ENCODE measurements at places on chromosomes 7 and 10.

DNA sequence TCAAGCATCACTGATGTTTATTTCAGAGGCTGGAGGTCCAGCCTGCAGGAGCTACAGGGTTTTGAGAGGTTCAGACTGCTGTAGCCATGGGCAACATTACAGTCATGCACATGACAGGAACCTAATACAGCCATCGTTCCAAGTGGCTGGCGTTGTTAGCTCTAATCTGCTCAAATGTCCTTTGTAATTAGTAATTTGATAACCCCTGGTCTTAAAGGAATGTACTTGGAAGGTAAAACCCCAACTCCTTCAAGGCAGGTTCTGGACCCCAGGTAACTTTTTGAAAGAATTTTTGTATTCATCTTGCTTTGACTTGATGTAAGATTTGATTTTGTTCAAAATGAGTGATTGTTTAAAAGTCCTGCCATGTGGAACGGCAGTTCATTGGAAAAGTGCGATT is 34.7 kb upstream of the FOXI2 start:
- DNase-seq: no peak

DNA sequence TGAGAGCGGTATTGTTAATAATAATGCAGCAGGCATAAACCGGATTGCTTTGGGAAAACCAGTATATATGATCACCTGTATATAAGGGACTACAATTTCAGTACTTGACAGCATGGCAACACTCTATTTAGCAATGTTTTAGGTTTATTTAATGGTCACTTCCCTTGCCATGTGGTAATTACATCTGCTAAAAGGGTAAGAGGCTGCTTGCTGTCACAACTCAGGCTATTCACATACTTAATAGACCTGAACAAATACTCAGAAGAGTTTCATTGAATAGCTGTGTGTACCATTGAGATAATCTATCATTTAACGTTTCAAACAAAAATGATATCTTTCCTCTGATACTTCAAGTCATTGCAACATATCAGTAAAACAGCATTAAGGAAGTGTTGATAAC is 90.1 kb downstream of the PCDH15 start:
- no peak for DNase-seq

DNA sequence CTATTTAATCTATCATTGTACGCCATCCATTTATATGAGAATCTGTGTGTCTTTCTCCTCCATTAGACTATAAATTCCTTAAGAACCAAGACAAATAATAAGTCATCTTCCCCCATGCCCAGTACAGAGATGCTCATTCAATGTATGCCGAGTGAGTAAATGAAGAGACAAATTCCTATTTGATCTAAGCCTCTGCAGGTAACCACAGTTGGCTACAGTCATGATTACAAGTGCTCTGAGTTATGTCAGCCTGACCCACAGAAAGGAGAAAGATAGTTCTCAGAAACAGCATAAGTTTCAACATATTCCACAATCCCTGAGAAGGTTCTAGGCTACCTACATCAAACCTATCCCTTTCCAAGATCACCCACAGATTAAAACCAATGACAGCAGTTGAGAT is 46.1 kb downstream of the MPP7 start:
- DNase-seq: no peak

DNA sequence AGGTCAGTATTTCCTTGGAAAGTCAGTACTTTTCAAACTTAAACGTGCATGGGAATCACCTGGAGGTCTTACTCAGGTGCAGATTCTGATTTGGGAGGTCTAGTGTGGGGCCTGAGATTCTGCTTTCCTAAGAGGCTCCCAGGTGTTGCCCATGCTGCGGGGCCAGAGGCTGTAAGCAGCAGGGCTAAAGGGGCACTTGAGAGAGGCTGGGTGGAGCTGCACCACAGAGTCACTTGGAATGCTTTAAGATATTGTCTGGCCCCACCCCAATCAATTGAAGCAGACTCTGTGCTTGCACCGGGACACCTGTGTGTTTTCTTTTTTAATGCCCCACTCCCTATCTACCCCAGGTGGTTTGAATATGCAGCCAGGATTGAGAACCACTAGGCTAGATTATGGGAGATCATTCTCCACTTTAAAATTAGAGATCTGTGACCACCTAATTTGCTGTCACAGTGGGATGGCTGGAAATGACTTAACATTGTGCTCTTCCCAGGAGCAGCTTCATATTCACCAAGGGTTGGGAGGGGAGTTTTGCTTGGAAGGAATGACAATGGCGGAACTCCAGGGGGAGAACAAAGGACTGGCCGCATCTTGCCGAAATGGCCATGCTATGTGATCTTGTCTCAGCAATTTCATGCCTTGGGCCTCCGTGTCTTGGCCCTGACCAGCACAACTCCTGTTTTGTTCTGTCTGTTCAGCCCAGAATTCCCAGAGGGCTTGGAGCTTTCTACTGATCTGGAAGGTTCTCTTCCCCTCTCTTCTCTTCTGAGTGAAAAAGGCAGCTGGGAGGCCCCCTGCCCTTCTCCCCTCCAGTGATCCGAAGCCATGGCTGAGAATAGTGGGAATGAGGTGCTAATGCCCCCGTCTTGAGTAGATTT is 80.2 kb downstream of the FAM241B start:
- no peak for DNase-seq

- DNase-seq: no peak
These were observed 10.2 kb downstream of the PRSS1 start for GRCh38 chr7:142759433-142759832.

DNA sequence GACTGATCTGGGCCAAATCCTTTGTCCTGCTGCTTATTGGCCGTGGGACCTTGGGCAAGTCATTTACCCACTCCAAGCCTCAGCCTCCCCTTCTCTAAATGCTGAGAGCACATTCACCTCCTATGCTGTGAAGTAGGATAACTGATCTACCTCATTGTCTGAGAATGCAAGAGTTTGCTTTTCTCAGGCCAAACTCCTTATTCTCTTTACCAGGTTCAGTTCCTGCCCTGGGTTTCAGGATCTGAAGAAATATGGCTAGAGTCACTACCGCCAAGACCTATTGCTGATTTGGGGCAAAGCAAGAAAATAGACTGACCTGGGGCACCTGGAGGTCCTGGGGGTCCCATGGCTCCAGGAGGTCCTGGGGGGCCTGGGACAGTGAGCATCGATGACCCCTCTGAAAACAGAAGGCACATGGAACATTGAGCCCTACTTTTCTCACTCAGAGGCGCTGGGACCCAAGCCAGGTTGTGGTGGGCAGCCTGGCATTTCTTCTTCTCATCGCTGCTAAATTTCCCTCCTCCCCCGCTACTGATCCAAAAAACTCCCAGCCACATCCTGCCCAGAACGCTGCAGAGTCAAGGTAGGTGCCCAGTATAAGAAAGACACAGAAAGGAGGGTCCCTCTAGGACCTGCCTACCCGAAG is 42.4 kb downstream of the COL17A1 start:
- no peak for DNase-seq

- no peak for DNase-seq
These were observed 70.1 kb downstream of the ITPRID1 start for GRCh38 chr7:31583942-31584341.

DNA sequence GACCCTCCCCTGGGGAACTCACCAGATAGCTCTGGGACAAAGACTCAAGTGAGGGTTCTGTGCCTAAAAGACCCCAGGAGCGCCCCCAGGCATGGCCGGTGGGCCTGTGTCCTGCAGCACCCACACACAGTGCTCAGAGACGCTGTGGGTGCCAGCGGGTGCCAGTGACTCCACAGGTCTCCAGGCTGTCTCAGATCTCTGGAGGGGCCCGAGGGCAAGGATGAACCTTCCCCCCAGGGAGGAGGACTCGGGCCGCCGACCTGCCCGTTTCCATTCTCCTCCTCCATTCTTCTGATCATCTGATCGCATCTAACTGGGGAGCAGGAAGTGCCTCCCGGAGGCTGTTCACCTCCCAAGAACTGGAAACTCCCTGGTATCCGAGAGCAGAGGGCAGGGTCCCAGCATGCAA is 980 bp downstream of the ADAM8 start:
- DNase-seq: no peak
